ENCODE measurements at places on chromosomes 5 and 9. TPM values are rescaled to one million over a fixed set of nuclear protein-coding genes. Genes with fewer than 3 reads are reported as not detected.

FOXD1 gene
- 4.0 TPM for total RNA-seq

- no peak for DNase-seq
Observed at GRCh38 chr5:14302330-14302729, 159.2 kb downstream of the TRIO start.

DNA sequence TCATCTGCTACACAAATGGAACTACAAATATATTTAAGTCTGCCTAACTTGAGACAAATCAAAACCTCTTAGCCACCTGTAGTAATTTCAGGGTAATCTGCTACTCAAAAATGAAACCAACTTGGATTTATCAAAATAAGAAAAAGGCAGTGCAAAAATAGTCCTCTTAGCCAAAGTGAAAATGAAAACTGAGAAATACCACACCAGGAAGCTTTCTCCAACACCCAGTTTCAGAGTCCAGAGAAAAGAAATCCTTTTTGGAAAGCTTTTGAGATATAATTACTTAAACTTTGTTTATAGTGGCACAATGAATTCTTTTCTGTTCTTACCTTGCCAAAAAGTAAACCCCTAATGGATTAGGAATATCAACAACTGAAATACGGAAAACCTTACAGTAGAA lies 990.4 kb downstream of the EFNA5 start:
- DNase-seq: no peak

DNA sequence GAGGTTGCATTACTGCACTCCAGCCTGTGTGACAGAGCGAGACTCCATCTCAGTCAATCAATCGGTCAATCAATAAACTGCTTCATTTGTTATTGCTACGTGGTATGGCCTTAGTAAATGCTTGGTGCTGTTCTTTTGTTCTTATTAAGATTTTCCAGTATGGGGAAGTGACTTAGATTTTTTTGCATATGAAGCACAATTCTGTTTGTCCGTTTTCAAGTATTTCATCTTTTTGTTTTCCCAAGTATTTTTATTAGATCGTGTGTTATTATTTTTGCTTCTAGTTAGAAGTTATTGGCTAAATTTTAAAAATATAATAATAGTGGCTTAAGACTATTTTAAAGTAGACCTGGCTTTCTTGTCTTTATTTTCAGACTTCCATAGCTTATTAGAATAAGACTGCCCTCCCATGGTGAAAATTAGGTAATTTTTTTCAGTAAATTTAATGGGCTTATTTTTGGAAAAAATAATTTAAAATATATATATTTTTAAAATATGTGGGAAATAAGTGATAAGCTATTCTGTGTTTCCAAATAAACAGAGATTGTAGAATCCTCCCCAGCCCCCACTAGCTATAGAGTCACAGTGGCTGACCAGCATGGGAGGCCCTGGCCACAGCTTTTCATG lies 14.7 kb upstream of the OMD start:
- no peak for DNase-seq

DNA sequence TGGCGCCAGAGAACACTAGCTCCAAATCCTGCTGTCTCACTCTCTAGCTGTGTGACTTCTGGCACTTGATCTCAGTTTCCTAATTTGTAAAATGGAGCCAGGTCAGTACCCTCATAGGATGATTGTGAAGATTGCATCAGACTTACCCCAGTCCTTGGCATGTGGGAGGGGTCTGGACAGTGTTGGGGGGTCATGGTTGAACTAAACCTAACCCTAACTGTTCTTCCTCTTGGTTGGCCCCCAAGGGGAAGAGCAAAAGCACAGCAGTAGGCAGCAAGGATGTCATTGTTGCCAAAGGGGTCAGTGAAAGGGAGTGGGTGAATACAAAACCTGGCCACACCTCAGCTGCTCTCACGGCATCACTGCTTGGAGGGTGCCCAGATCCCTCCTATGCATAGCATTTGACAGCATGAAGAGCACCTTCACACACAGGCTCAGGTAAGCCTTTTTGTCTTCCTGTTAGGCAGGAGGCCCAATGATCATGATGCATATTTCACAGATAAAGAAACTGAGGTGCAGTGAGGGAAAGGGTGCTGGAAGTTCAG lies 15.7 kb upstream of the CXCL14 start:
- no peak for DNase-seq

DNA sequence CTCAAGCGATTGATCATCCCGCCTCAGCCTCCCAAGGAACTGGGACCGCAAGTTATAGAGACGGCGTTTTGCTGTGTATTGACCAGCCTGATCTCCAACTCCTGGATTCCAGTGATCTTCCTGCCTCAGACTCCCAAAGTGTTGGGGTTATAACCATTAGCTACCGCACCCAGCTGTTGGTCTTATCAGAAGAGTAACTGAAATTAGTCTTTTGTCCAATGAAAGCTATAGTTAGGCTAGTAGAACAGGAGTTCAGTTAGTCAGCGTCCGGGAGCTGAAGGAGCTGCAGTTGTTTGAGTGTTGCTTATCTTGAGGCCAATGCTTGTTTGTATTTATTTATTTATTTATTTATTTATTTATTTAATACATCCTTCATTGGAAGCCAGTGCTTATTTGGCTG lies 3.2 kb upstream of the MIGA2 start:
- DNase-seq: no peak

DNAJC18 gene
- 8.9 TPM for total RNA-seq

BTNL3 gene
- total RNA-seq: not detected

ERAP2 gene
- 48.2 TPM for total RNA-seq

DNA sequence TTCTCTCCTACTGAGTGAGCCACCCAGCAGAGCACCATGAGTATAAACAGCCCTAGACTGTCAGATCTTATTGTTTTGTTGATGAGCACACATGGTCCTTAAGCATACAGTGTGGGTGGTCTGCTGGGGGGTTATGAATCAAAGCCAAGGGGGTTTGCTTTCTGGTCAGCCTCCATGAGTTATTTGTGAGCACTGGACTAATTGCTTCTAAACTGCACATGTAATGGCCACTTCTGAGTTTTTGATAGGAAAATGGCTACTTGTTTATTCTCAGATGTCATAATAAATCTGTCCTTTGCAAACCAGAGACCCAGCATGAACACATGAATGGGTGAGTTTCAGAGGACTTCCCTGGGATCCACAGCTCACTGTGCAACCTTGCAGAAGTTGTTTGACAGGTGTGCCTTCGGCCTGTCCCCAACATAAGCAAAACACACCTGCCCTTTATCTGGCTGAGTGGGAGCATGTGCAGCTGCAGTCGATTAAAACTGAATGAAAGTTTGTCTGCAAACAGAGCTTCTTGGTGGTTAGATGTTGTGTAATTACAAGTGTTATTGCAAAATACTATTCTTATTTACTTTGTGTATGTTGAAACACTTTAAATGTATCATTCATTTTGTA lies 35.9 kb downstream of the MAMDC2 start:
- peak; percentile 17 for DNase-seq
